ENCODE measurements at places on chromosomes 11 and 22.

DNA sequence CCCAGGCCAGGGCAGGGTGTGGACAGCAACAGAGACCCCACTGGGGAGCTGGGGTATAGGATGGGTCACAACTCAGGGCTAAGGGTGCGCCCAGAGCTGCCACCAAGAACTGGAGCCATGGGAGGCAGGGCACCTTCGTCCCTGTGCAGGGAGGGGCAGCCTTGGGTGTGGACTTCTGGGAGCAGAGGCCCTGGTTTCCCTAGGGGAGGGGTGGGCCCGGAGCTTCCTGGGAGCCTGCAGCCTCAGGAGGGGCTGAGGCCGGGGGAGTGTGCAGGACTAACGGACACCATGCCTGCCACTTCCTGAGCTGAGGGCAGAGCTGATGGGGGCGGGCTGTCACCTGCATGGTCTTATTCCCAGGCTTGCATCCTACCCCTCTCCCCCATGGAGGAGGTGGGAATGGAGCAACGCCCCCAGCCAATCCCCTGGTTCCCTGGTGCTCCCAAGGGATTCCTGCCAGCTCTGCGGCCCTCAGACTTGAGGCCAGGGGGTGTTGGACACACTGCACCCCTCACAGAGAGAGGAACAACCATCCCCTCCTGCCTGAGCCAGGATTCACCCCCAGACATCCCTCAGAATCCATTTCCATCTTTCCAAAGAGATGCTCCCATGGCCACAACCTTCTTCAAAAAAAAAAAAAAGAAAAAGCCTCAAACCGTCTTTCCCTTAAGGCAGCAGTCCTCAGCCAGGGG, 225.7 kb downstream of the CTTN start:
- no peak for DNase-seq

DNA sequence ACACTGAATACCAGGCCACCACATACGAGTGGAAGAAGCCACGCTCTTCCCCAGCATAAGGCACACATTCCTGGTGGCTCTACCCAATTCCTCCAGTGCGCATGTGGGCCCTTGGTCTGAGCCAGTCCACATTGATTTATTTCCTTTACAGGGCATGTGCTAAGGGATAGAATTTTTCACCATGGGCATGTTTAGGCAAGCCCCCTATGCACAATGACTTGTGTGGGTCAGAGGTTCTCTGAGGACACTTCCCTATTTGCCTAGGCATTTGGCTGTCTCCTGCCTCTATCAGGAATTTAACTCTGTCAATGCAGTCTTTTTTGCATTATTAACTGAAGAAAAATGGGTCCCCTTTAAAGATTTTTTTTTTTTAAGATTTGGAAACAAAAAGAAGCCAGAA, 718.1 kb downstream of the NTM start:
- no peak for DNase-seq

- DNase-seq: no peak
Observed at GRCh38 chr22:36298118-36298517, 45.2 kb downstream of the APOL1 start.

- no peak for DNase-seq
Observed at GRCh38 chr11:76579056-76579751, 91.3 kb downstream of the LRRC32 start.

DNA sequence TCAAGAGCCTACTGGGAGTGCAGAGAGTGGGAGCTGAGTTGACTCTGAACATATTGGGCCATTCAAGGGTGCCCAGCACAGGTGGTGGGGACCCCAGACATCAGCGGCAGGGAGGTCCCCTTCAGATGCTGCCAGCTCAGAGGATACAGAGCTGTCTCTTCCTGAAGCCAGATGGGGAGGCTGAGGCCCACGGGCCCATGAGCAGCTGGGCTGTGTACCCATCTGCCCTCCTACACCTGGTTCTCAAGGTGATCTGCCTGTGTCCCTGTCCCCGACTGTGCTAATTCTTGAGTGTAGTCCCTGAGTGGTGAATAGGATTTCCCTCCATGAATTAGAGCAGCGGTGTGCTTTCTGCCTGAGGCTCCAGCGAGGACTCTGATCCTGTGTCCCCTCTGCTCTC, 76.3 kb downstream of the MICAL2 start:
- no peak for DNase-seq

DNA sequence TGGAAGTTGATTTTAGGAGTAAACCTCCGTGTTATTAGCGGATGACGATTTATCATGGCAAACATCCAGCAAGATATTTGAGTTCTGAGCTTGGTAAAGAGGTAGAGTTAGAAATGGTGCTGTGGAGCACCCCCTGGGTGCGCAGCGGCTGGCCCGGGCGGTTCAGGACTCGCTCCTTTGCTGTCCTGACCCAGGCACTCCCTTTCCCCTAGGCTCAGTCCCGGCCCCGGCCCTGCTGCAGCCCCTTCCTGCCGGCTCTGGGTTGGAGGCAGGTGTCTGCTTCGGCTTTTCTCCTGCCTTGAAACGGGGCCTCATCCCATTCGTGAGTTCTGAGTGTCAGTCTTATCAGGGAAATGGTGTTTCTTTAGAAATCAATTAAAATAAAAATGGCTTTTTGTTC, 33.4 kb downstream of the AP2A2 start:
- no peak for DNase-seq

- DNase-seq: no peak
Observed at GRCh38 chr22:35634943-35635540, 13.2 kb upstream of the APOL6 start.

DNA sequence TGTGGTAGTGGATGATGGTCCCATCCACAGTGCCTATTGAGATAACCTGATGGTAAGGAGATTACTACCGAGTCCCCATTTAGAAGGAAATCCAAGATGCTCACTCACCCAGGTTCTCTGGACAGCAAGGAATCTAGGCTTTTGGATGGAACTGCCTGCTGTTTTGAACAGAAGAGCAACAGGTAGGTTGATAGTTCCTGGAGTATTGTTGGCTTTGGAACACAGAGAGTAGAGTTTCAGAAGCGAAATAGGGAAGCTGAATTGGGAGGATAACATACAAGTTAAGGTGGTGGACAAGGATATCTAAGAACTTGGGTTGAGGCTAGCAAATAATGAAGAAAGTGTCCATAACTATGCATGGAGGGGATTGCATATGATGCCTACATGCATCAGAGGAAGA, 27.6 kb downstream of the SLC22A6 start:
- no peak for DNase-seq

GRCh38 chr11:2929950-2930703, 907 bp upstream of the PHLDA2 start:
- no peak for DNase-seq

GRCh38 chr11:85947431-85948272, 92.5 kb downstream of the CCDC83 start:
- no peak for DNase-seq

- no peak for DNase-seq
Observed at GRCh38 chr11:120539667-120540369, 28.3 kb downstream of the GRIK4 start.

- DNase-seq: no peak
Observed at GRCh38 chr11:92383430-92383829, 158.8 kb downstream of the FAT3 start.

GRCh38 chr22:46613606-46614021, 6.6 kb upstream of the GRAMD4 start:
- DNase-seq: no peak

GRCh38 chr11:23749762-23750430, 747.0 kb upstream of the LUZP2 start:
- DNase-seq: no peak

- DNase-seq: no peak
Observed at GRCh38 chr22:30290342-30291057, 1.2 kb upstream of the CASTOR1 start.

- no peak for DNase-seq
Observed at GRCh38 chr11:117685566-117685965, 111.5 kb downstream of the DSCAML1 start.

DNA sequence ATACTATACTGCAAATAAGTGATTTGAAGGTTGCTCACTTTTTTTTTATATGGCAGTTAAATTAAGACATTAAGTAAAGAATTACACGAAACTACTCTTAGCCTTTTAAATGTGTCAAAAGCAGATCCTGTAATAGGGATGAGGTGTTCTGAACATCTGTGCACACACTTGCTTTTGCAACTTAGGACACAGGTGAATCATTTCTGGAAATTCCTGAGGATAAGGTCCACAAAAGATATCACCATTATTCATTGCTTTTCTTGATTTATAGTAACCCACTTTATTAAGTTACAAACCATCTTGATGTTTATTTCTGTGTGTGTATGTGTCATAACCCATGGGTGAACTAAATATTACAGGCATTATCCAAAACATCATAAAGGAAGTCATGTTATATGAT, 55.9 kb downstream of the SLC5A12 start:
- DNase-seq: no peak

DNA sequence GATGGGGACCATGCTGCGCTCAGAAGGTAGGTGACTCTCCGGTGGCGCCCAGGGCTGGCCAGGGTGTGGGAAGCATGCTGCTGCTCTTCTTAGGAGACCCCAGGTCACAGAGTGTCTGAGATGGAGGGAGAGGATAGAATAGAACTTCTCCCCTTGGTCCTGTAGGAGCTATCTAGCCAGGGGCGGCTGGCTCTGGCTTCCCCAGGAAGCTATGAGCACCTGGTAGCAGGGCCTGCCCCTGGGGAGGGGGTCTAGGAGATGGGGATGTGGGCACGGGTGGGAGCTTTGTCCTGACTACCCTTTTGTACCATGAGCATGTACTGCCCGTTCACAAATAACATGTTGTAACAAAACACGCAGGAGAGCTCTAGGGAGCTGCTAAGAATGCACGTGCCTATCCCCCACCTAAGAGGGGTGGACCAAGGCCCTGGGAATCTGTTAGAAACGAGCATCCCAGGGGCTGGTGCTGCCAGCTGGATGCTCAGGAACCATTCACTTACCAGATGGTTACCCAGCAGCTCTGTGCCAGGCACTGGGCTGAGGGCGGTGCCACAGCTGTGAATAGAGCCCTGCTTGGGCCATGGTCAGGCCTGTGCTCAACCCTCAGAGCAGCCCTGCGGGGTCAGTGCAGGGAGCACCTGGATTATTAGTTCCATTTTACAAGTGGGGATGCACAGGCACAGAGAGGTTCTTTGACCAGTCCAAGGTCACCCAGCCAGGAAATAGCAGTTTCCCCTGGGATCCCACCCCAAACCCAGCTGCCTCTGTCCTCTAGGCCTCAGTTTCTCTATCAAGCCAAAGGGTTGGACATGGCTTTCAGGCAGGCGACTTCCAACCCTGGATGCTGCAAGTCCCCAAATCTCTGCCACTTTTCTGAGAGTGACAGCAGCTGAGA, 2.2 kb downstream of the SLC39A13 start:
- no peak for DNase-seq

DNA sequence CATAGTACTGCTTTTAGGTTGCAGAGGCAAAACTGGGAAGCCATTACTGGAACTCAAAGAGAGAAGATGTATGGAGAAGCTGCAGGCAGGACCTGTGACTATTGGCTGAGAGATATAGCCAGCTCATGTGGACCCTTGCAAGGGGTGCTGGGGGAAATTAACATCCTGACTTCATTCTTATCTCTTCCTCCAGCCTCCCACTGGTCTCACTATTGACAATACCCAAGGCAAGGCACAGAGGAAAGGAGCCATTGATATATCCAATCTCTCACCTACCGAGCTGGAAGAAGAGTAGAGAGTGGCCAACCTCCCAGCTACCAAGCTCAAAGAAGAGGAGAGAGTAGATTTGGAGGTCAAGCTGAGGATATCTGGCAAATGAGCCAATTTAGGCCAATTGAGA, 36.8 kb upstream of the ZBED5 start:
- no peak for DNase-seq

DNA sequence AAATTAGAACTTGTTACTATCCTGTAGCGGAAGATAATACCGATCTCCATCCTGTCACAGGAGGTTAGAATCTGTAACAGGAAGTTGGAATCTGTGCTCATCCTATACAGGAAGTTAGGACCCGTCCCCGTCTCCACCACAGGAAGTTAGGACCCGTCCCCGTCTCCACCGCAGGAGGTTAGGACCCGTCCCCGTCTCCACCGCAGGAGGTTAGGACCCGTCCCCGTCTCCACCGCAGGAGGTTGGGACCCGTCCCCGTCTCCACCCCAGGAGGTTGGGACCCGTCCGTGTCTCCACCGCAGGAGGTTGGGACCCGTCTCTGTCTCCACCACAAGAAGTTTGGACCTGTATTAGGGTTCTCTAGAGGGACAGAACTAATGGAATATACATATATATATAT, 52.2 kb downstream of the FBLN1 start:
- DNase-seq: no peak

DNA sequence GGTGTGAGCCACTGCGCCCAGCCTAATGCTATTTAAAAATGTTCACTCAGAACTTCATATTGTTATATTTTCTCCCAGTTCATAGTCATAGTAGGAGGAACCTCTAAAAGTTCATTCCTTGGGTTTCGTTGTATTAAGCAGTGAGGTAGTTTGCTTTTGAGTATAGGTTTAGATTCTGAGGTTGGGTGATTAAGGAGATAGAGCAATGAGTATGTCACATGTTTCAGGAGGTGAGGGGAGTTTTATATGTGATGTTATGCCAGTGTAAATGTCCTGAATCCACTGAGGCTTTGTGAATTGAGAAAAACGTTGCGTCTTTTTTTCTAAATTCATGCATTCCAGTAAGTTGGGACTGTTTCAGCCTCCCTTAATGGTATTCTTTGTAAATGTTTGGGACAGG, 4.2 kb downstream of the UBE2L3 start:
- DNase-seq: no peak

DNA sequence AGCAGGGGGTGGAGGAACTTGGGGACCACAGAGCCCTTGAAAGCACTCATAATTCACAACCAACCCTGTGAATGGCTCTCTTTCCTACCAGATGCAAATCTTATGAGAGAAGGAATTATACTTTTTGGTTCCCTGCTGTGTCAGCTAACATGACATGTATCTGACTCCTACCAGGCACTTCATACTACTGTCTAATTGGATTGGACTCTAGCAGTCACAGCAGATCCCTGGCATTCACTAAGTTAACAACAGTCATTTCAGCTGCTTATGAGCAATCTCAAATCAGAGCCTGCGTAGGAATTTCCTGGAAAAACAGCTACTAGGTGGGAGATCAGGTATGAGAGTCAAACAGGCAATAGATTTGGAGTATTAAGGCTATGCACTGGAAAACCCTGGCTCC, 11.1 kb upstream of the ENDOD1 start:
- DNase-seq: no peak

GRCh38 chr11:71171576-71171975, 80.8 kb downstream of the SHANK2 start:
- no peak for DNase-seq

DNA sequence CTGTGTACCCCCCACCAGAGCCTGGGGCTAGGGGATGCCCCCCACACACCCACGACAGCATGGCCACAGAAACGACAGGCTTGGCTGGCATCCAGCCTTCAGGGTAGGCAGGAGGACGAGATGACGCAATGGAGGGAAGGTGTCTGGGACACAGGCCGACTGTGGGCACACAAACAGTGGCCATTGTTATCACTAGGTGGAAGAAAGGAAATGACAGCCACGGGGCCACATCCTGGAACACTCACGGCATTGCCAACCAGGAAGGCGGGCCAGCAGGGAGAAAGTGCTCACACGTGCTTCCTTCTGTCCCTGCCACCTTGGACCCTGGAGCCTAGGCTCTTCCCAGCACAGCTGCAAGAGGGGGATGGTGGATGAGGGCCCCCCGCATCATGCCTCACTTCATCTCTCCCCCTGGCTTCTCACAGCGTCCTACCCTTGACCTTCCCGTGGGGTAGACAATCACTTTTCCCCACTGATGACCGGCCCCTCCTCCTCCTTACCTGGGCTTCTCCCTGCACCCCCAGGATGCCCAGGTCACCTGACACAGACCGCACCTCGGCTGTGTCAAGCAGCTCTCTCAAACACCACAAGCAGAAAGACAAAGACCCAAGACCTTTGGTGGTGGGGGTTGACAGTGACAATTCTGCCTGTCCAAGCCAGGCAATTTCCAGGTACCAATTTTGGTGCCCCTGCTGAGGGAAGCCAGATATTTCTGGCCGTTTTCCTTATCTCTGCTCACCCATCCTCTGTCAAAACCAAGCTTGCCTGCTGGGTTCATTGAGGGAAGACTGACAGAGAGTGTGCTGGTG, 8.6 kb downstream of the PLA2G6 start:
- DNase-seq: no peak
